ENCODE measurements at places on chromosomes 3 and 15.

- no peak for DNase-seq
Observed at GRCh38 chr15:58074452-58074851, 8.9 kb upstream of the ALDH1A2 start.

GRCh38 chr3:49359623-49360022, 1.5 kb upstream of the GPX1 start:
- no peak for DNase-seq

DNA sequence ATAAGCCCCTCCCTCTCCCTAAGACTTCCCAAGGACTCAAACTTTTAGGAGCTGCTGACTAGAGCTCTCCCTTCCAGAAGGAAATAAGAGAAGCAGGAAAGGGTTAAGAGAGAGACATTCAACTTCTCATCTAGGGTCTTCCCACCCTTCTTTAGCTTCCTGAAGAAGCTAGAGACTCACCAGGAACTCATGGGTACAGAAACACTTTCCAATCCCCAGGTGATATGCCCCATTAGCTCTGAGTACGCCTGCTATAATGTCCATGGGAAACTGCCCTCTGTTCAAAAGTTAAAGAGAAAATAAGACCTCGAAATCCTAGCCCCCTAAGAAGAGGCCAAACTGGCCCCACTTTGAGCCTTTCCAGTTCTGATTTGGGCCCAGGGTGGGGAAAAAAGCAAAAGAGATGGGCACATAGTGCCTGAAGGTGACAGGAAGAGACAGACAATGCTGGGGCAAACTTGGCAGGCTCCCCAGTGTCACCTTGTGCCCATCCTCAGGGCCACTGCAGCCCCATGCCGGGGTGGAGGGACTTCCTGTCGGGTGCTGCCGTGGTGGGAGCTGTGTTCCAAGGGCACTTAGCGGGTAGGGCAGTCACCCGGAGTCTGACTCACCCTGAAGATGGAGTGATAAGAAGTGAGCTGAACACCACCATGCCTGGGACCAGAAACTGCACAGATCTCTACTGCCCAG, 29.5 kb downstream of the CCDC12 start:
- peak; percentile 69 for DNase-seq

DNA sequence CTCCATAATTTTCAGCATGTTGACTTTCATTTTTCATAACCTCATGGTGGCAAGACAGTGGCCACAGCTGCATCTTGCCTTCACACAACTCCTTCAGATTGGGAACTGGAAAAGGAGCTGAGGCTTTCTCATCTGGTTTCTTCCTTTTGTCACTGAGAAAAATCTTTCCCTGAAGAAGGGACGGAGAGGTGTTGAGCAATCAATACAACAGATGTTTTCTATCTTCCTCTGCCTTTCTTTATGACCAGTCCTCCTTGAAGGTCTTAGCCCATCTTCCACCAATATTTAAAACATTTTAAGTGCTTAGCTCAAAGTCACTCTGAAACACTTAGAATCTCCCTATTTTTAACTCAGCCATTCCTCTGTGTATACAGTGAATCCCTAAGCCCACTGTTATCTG, 11.9 kb downstream of the ZNF660 start:
- DNase-seq, result no peak

- no peak for DNase-seq
Observed at GRCh38 chr3:141052201-141053069, 1.3 kb downstream of the SPSB4 start.

GRCh38 chr3:184765730-184766074, 46.3 kb upstream of the VPS8 start:
- no peak for DNase-seq

- no peak for DNase-seq
Observed at GRCh38 chr3:102193255-102193654, 241.6 kb upstream of the ZPLD1 start.

GRCh38 chr3:14430053-14430452, 27.6 kb downstream of the SLC6A6 start:
- no peak for DNase-seq

All from CD4-positive, alpha-beta memory T cell (primary cell).